ENCODE measurements at places on chromosomes 11 and 22.

DNA sequence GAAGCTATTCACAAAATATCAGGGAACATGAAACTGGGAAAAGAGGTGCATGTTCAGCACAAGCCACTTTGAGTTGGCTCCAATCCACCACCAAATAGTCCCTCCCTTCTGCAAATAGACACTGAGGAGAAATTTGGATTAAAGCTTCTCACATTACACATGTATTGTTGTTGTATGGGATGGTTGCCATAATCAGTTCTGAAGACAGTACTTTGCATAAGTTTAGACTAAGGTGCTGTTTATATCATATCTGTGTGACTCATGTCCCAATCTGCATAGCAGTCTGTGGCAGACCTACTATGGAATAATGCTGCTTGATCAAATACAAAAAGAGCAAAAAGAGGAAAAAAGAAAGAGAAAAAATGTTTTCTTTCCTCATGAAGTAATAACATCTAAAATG is 376.7 kb upstream of the DDI1 start:
- no peak for DNase-seq

GRCh38 chr22:25938151-25938550 is 196.2 kb downstream of the MYO18B start:
- DNase-seq: no peak

DNA sequence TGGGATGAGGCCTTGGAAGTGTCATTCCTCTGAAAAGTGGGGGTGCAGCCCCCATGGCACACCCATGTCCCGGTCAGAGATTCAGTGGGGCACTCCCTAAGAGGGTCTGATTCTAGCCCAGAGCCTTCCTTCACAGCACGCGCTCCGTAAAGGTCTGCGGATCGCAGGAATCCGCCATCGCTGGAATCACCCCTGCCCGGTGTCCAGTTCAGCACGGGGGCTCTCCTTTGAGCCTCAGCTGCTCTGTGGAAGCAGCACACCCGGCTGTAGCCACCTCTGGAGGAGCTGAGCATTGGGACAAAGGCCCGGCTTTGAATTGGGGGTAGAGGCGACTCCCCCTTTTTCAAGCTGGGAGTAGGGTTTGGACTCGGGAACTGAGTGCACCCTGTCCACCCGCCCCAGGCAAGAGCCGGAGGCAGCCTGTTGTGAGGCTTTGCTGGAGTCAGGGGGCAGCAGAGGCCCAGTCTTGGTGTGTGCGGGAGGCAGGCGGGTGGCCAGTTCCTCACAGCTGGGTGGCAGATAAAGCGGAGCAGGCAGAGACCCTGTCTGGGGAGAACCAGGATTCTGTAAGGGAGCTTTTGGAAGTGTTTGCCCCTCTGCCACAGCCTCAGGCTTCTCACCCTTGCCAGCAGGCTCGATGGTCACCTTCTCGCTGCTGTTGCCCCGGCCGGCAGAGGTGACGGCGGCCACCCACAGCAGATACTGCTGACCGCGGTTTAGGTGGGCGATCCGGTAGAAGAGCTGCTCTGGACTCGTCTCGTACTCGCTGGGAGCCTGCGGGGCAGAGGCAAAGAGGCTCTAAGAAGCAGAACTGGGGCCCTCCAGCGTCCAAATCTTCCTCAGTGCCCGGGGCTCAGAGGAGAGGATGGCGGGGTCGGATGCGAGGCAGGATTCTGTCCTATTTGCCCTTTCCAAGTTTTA is 115.9 kb downstream of the CEP164 start:
- peak; percentile 78 for DNase-seq

DNA sequence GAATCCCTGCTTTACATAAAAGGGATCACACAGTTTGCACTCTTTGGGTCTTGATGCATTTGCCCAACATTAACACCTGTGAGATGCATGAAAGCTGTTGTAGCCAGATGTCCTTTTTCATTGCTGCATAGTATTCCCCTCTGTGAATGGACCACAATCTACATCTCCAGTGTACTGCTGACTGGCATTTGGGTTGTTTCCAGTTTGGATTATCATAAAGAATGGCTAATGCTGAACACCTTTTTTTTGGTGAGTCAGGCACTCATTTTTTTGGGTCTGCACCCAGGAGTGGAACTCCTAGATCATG is 58.3 kb downstream of the PHF21B start:
- no peak for DNase-seq

GRCh38 chr22:27159716-27160295 is 502.4 kb downstream of the MIAT start:
- DNase-seq: no peak

DNA sequence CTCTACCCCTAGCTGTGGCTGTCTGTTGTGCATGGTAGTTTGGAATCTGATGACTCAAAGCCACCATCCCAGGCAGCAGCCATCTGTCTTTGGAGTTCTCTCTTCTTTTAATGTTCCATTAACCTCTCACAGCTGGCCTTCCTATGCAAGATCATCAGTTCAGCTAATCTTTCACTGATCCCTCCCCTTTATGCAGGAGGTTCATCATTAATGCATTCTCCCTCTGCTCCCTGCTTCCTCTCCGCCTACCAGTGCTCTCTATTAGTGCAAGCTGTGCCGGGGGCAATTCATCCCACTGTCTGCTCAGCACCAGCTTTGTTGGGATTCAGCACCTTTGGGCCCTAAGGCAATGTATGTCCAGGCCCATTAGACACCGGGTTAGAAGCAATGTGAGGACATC is 413.0 kb upstream of the LRRC4C start:
- DNase-seq: no peak

DNA sequence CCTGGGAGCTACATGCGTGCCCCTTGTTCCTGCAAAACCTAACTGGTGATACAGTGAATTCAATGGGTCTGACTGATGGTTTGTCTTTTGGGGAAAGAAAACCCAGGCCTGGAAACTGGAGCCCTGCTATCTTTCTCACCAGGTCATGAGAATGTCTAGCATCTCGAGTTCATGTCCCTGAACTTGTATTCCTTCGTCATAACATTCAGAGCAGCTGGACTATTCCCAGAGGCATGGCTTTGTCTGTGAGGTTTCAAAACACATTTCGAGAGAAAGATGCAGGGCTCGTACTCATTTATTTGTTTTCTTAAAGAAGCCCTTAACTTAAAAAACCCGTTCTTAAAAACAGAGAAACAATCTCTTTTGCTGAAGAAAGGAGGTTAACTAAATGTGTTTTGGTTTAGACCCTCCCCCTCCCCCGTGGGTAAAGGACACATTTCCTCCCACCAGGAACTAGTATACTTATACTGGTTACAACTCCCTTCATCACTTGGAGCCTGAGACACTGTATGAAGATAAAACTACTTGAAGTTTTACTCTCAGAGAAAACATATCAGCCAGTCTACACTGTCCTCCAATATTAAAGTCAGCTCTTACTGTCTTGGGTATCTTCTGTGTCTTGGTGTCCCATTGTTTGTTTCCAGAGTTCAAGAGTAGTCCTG is 43.2 kb downstream of the ME3 start:
- no peak for DNase-seq

GRCh38 chr11:75625021-75625420 is 43.8 kb downstream of the MAP6 start:
- DNase-seq: no peak

DNA sequence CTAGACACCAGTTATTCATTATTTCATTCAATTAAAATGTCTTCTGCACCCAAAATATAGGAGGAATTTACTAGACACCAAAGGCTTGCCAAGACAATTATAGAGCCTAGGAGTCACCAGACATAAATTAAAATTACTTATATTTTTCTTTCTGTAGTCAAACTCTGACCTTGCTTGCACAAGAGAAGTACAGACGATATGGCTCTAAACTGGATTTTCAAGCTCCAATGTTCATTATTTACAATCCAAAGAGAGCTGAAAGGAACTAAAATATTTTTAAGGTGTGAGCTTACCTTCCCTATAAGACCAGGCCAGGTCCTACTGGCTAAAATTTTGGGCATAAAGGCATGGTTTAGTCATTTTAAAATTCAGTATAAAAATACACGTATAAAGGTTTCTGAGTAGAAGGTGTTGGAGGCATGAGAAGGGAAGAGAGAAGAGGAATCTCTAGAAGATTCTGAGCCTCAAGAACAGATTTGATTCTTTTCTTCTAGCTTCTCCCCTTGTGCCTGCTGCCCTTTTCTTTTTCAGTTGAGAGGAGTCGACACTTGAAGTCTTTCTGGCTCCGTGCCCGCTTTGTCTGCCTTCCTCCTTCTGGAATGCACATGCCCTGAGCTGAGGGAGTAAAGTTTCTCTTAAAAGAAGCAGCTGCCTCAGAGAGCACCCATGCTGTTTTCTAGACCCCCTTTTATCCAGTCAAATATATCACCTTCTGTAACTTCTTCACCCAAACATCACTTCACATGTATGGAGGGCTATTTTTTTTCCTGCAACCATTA is 13.5 kb downstream of the C11orf97 start:
- peak; percentile 58 for DNase-seq

DNA sequence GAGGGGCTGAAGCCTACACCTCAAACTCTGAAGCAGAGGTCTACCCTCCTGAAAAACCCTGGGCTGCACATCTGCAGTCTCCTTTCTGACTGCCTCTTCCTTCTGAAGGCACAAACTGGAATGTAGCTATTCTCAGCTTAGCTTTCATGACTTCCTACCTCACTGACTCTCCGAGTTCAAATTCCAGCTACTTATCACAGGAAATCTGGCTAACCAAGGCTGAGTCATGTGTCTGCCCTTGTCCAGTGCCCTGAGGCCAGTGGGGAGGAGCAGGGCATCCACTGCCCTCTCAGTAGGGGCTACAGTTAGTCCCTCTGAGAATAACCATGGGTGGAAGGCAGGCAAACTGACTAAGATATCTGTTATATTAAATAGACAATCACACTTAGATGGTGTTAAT is 29.2 kb downstream of the PDGFD start:
- peak; percentile 35 for DNase-seq

DNA sequence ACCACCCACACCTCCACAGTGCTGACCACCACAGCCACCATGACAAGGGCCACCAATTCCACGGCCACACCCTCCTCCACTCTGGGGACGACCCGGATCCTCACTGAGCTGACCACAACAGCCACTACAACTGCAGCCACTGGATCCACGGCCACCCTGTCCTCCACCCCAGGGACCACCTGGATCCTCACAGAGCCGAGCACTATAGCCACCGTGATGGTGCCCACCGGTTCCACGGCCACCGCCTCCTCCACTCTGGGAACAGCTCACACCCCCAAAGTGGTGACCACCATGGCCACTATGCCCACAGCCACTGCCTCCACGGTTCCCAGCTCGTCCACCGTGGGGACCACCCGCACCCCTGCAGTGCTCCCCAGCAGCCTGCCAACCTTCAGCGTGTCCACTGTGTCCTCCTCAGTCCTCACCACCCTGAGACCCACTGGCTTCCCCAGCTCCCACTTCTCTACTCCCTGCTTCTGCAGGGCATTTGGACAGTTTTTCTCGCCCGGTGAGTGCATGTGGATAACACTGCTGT is 28.4 kb downstream of the MUC5B start:
- DNase-seq: no peak

DNA sequence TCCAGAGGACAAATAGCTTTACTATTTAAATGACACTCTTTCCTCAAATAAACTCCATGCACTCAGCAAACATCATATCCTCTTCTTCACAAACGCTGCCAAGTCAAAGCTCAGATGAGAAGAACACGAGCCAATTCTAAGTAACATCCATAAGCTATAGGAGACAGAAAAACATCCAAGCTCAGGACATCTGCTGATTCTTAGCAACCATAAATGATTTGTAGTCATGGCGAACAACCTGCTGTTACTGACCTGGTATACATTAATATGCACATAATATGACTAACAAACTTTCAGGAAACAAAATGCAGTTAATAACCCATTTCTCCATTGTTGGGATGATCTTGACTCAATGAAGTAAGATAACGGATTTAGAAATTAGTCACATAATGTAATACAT is 6.7 kb downstream of the GALNT18 start:
- DNase-seq: no peak

GRCh38 chr11:64040684-64041322 is 5.1 kb downstream of the FLRT1 start:
- no peak for DNase-seq

DNA sequence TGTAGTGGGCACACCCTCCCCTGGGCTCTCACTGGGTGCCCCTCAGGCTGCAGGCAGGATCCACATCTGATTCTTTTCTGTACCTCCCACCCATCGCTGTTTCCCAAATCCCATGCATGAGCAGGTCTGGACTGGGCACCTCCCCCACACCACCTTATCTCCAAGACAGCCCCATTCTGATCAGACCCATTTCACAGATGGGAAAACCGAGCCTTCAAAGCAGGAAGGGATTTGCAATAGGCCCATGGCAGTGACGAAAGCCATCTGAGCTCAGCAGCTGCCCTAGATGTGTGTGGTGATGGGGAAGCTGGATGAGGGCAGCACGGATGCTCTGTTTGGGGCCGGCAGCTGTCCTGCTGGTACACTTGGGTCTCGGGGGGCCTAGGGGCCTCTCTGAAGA is 41.4 kb downstream of the WNT7B start:
- no peak for DNase-seq

GRCh38 chr11:36151933-36152580 is 137.2 kb downstream of the COMMD9 start:
- no peak for DNase-seq

GRCh38 chr11:108218455-108218854 is 4.0 kb downstream of the NPAT start:
- DNase-seq: no peak

DNA sequence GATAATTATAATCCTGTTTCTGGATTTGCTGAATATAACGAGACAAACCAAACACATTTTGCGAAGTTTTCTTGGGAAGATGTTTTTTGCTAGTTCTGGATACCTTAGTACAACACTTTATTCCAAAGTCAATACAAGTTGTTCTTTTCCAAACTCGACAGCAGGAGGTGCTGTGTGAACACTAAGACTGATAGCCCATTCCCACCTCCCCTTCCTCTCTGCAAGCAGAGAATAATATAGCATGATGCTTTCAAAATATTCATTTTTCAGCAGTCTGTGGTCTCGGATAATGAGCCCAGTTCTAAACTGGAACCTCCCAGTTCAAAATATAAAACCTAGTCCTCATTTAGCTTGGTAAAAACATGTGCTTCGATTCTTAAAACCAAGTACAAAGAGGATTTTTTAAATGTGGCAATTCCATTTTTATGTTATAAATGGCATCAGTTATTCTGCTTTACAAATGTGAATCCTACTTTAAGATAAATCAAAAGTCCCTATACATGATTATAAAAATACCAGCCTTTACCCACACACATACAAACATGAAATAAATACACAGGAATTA is 129.1 kb downstream of the DCDC1 start:
- peak; percentile 5 for DNase-seq

DNA sequence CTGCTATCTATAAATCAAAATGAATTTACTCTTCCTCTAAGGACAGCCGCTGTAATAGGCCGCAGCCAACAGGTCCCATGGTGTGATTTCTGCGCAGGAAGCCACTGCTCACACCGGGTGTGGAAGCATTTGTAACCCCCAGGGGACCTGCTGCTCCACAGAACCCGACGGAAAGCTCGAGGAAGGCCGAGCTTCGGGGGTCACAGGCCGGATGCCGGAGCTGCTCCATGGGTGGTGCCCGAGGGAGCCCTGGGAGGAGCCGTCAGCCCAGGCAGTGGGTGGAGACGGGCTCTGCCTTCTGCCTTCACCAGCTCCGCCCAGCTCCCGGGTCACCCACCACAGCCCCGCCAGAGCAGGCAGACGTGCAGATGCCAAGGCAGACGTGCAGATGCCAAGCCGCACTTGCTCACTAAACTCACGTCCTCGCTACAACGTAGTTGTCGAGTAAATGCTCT is 63.5 kb downstream of the BRD1 start:
- DNase-seq: peak; percentile 81

- no peak for DNase-seq
Measured at GRCh38 chr22:35069541-35069940, 3.6 kb downstream of the ISX start.

GRCh38 chr11:65862941-65863888 is 3.0 kb downstream of the MUS81 start:
- no peak for DNase-seq

- peak; percentile 74 for DNase-seq
Measured at GRCh38 chr22:46737105-46737975, 712 bp downstream of the CERK start.

All from GM03348 (cell line).